ENCODE measurements at places on chromosomes 13 and 19.

GRCh38 chr13:41085961-41086585 lies 24.8 kb downstream of the WBP4 start:
- no peak for DNase-seq

GRCh38 chr19:55667006-55667381 lies 8.0 kb upstream of the EPN1 start:
- DNase-seq: no peak

- no peak for DNase-seq
Measured at GRCh38 chr13:48784916-48785548, 131.3 kb downstream of the CYSLTR2 start.

- DNase-seq: no peak
Measured at GRCh38 chr13:112968380-112968909, 569 bp upstream of the MCF2L start.

GRCh38 chr13:27349458-27349857 lies 75.0 kb upstream of the GTF3A start:
- DNase-seq: no peak

DNA sequence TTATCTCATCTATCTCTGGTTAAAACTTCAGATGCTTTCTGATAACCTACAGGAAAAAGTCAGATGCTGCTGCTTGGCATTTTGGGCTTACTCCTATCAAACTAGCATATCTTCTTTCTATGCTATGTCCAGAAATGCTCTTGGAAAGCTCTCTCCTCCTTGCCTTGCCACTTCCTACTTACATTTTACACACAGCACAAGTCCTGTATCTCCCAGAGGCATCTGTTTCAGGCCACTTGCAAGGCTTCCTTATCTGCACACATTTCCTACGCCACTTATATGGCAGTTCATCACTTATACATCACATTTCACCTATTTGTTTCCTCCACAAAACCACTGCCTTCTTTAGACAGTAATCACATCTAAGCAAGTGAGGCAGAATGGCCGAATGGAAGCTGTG lies 220.3 kb downstream of the DNAJC15 start:
- DNase-seq: no peak

DNA sequence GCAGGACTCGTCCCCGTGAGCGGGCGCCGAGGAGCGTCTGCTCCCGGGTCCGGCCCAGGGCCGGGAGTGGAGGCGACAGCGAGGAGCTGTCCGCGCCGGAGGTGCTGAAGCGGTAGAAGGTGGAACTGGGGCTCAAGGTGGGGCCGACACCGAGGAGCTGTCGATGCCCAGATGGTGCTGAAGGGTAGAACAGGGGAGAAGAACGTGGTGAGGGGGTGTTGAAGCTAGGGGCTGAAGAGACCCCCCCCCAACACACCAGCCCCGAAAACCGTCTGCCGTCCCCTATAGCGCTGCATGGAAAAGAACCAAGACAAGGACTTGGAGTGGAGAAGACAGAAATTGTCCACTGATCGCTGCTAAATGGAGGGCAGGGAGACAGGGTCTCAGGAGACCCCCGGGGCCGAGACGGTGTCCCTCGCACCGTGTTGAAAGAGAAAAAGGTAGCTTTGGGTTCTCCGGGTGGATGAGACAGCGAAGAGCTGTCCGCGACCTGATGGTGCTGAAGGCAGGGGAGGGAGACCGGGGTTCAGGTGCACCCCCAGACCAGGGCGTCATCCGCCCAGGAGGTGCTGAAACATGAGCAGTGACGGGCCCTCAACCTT lies 7.1 kb upstream of the PDE4C start:
- no peak for DNase-seq

DNA sequence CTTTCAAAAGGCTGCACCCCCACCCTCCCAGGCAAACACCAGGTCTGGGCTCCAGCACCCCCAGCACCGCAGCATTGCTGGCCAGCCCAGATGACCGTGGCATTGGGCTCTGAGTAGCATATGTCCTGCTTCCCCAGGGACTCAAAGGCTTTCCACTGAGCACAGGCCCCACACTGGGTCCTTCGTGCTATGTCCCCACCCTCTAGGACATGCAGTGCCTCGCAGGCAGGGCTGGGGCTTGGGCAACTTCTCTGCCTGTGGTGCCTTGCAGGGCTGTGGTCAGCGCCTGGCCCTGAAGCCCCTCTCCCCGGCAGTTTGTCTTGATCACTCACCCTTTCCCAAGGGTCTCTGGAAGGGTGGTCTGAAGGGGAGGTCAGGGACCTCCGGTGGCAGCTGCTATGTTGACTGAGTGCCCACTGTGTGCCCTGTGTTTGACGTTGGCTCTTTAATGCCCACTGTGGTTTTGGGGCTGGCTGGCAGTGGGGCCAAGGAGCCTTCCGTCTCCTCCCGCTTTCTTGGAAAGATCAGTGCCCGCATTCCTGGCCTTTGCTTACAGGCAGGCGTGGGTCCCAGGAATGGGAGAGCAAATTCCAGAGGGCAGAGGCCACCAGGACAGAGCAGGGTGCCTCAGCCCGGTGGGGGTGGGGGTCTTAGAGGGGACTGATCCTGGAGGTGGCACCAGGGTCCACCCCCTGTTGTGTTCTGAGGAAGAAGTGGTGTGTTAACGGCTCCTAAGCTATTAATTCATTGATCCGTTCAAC lies 20.3 kb upstream of the CRTC1 start:
- DNase-seq: no peak

- no peak for DNase-seq
Measured at GRCh38 chr19:39765091-39766076, 13.3 kb upstream of the LEUTX start.

Data from cortex of kidney (tissue), 1 donor.